Osteocyte (in vitro differentiated cells): ENCODE measurements at places on chromosomes 11 and 22. TPM values are rescaled to one million over a fixed set of nuclear protein-coding genes. Genes with fewer than 3 reads are reported as not detected.

- no peak for DNase-seq
These were observed 34.5 kb upstream of the ANO3 start for GRCh38 chr11:26297189-26297975.

GRCh38 chr11:74927496-74927895 is 21.4 kb downstream of the XRRA1 start:
- no peak for DNase-seq

- no peak for DNase-seq
These were observed 49.6 kb downstream of the NUP98 start for GRCh38 chr11:3747704-3748103.

DNA sequence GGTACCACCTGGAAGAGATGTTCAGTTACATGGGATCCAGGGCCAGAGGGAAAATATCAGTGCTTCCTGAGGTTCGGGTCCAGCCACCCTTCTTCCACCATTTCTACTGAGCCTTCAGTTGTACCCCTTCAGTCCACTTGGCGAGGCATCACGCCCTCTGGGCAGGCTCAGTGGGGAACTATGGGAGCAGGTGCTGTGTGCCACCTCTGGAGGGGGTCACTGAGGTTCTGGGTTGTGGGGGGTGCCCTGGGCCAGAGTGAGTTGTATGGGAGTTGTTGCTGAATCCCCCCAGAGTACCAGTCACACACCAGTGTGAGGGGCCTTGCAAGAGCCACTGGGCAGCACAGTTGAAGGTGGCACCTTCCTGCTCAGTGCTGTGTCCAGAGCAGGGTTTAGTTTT is 2.7 kb upstream of the SREBF2 start:
- DNase-seq, result no peak

DNA sequence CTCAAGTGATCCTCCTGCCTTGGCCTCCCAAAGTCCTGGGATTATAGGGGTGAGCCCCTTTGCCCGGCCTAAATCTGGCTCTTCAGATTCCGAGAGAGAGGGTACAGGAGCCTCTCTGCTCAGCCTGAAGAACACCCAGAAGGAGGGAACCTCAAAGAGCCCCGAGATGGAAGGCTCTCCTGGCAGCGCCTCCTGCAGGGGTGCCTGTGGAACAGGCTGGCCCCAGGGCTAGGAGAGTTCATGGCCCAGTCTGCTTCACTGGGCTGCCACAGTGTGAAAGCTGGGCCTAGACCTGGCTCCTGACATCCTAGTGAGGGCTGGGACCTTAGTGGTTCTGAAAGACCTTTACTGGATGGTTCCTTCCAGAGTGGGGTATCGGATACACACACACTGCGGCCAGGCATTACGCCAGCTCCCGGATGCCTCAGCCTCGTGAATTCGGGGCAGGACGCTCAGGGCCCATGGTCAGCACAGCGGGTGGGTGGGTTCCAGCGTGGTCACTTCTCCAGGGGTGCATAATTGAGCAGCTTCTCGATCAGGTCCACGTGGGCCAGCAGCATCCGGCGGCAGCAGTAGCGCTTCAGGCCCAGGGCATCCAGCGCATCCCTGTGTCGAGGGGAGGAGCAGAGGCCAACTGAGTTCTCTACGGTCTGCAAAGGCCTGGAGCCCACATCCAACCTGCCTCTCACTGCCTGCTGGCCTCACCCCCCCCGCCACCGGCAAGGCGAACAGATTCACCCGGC is 2.3 kb downstream of the POLR2L start:
- DNase-seq, result no peak

DDX25 gene
- total RNA-seq, result not detected in 2 replicates

SNX32 gene
- total RNA-seq, result 4.0 and 4.1 TPM in 2 replicates

MN1 gene
- 145 and 153 TPM in 2 replicates for total RNA-seq

C22orf31 gene
- total RNA-seq, result not detected in 2 replicates
